ENCODE measurements at places on chromosomes 1 and 21.

DNA sequence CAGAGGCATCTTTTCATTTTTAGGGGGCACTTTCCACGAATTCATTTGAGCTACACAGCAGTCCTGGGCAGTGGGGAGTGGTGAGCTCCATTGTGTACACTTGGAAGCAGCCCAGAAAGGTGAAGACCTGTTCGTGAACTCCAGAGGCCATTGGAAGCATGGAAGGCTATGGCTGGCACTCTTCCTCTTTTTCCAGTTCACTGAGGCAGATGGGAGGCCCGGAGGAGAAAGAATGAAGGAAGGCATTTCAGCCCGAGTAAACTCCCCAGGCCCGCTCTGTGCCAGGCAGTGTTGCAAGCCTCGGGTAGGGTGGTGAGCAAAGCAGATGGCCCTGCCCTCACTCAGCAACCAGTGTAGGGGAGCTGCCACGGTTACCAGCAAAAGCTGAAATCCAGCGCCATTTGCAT, 673 bp upstream of the DHCR24 start:
- no peak for DNase-seq

GRCh38 chr1:46714976-46715375, 3.9 kb downstream of the EFCAB14 start:
- no peak for DNase-seq

- DNase-seq, result peak; percentile 18
Measured at GRCh38 chr1:204623365-204623893, 62.1 kb downstream of the LRRN2 start.

GRCh38 chr1:221459558-221459957, 282.3 kb downstream of the DUSP10 start:
- DNase-seq, result no peak

GRCh38 chr1:66304128-66304527, 229.8 kb upstream of the SGIP1 start:
- no peak for DNase-seq

- no peak for DNase-seq
Measured at GRCh38 chr1:30472526-30472925, 250.9 kb downstream of the MATN1 start.

DNA sequence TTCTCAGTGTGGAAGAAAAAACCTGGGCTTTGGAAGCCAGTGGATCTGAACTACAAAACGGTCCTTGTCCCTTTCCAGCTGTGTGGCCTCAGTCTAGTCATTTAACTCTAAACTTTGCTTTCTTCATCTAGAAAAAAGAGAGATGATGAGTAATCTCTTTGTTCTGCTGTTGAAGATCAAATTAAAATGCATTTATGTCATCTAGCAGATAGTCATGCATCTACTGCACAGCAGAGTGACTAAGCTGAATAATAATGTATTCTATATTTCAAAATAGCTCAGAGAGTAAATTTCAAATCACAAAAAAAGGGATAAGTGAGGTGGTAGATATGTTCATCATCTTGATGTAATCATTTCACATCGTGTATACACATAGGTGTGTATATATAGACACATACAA, 473.2 kb downstream of the DSCAM start:
- no peak for DNase-seq

- no peak for DNase-seq
Measured at GRCh38 chr1:181126871-181127587, 38.5 kb downstream of the IER5 start.

DNA sequence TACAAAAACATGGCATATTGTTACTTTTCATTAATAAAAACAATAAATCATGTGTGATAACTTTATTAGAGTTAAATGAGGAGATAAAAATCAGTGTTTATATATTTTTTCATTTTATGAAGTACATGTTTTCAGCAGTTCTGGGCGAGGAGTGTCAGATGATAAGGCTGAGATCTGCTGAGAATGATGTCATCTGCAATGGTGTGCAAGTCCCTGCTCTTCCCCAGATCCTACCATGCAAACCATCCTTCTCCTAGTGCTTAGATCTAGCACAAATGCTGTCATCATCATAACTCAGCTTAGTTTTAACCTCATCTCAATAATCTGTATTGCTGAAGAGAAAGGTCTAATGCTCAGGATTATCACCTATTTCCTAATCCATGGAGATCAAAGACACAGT, 214.4 kb upstream of the DAB1 start:
- no peak for DNase-seq

- DNase-seq, result no peak
Measured at GRCh38 chr1:159884296-159884695, 15.7 kb downstream of the CFAP45 start.

DNA sequence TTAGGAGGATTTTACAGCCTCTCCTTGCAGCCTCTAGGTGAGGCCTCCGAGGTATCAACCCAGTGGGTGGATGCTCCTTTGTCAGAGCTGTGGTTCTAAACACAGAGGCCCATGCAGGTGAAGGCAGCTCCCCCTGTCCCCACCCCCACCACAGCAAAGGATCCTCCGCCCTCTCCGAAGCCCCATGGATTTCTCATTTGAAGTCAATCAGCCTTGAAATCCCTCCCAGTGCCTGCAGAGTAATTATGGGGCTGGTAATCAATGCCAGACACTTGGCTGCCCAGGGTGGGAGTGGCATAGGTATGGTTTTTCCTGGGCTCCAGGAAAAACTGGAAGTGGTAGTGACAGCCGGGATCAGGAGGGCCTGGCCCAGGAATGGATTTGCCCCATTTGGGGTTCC, 119.5 kb upstream of the CSF3R start:
- no peak for DNase-seq

DNA sequence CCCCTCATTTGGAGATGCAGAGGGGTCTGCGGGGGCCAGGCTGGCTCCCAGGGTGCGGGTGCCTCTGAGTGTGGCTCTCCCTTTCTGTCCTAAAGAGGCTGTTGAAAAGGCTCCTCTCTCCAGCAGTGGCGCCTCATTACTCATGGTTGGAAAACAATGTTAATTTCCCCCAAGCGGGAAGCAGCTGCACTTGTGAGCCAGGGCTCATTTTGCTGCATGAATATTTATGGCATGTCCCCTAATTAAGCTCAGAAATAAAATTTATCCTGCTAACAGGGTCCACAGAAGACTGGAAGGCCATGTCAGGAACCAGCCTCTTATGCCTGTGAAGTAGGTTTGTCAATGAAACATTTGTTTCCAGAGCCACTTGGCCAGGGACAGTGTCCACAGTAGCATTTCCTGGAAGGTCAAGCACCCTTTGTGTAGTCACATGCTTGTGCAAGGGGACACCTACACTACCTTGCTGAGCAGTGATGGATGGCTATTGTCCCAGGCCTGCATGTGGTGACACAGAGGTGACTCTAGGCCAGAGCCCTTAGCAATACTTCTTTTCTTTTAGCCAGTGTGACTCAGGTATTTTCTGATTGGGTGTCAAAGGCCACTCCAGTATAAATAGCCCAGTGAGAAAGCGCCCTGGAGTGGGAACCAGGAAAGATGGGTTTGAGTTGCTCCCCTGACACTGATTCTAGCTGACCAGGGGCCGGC, 259.0 kb downstream of the FOXD2 start:
- no peak for DNase-seq

DNA sequence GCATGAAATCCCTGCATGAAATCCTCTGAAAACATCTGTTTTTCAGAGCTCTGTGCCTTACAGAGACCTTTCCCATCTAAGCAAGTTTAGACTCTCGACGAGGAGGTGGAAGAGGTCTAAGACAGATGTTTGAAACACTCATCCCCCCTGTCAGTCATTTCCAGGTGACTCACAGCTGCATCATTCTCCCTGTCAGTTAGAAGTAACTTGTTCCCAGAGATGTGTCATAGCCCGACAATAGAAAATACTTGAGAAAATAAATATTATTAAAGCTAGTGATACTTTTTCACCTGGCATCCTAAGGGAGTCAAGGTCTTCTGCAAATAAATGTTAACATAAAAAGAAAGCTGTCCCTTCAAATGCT, 41.6 kb upstream of the SEC16B start:
- no peak for DNase-seq

- no peak for DNase-seq
Measured at GRCh38 chr1:82927753-82928152, 1071.2 kb downstream of the TTLL7 start.

DNA sequence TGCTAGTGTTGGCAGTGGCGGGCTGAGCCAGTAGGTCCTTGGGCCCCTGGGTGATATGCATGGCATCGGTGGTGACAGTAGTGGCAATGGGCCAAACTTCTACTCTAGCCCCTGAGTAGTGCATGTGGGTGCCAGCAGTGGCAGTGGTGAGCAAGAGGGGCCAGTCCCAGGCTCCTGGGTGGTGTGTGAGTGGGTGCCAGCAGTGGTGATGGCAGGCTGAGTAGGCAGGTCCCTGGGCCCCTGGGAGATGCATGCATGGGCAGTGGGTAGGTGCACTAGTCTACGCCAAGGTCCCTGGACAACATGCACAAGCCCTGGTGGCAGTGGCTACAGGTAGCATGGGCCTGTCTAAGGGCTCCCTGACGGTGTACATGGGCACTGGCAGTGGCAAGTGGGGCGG, 24.6 kb upstream of the TTC22 start:
- DNase-seq, result no peak

DNA sequence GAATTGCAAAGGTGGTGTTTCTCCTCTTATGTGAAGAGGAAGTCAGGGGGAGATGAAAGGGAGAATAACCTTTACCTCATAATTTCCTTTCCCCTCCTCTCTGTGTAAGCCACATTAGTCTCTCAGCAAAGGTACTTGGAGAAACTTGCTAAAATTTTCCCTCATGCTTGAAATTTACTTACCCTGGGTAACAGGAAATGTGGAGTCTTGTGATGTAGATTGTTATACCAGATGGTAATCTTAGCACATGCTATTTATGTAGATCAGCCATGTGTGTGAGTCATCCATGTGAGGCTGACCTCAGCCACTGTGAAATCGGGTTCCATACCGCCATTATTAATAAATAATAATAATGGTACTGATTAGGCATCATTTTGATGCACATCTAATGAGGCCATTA, 128.4 kb downstream of the TGFB2 start:
- DNase-seq, result no peak

DNA sequence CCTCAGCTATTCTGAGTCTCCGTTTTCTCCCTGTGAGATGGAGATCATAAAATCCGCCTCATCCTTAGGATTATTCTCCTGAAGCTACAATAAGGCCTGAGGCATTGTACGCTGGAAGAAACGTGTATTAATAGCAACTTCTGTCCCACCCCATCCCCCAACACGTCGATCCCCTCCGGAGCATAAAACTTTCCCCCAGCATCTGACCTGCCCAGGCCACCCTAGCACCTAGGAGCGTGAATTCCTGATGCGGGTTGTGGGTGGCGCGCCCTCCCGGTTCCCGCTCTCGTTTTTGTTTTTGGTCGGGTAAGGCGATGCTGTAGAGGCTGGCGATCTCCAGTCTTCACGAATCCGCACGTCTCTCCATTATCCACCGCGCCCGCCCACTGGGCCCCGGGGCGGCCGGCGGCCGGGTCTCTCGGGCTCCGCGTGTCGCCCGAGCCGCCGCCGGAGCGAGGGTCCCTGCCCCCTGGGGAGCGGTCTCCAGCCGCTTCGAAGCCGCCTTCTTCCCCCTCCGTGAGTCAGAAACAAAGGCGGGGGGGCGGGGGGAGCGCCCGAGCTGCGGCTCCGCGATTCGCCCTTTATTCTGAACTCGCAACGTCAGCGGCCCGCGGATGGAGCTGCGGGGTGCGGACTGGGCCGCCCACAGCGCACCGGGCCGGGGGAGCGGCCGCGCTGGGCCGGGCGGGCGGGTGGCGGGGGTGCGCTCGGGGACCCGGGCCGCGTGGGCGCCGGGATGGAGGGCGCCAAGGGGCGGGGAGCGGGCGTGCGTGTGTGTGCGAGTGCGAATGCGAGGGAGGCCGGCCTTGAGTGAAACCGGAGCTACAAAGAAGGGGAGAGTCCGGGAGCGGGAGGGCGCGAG, at the start of gene PLEKHO1:
Gene PLEKHO1 (plus strand): TSS at position 646 of the 862 bp plus-strand sequence. CDS start 342 bp downstream, outside the sequence.
- peak; percentile 86 for DNase-seq

DNA sequence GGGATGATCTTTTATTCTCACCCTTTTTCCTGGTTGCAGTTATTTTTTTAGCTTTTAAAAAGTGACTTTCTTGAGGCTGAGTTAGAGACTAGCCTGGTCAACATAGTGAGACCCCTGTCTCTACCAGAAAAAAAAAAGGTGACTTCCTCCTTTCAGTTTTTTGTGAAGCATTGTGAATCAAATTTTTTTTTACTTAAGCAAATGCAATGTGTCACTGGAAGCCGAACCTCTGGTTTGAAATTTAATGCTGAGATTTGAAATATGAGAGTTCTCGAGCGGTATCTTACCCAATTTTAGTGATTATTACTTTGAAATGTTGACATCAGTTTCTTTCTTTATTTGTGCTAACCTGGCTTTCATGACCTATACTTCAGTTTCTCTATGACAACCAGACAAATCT, 3.6 kb downstream of the CAP1 start:
- no peak for DNase-seq

- no peak for DNase-seq
Measured at GRCh38 chr1:203764105-203765028, 616 bp upstream of the LAX1 start.

DNA sequence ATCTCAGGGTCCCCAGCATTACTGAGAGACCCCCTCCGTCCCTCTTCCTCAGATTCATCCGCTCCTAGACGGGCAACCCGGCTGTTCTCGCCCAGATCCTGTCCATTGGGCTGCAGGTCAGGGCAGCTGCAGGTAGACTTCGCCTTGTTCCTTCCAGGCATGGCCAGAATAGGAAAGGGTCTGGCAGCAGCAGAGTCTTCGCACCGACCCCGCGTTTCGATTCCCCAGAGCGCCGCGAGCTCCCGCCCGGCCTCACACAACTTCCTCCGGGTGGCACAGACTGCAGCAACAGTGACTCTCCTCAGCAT, 265 bp downstream of the NRDC start:
- DNase-seq, result no peak

DNA sequence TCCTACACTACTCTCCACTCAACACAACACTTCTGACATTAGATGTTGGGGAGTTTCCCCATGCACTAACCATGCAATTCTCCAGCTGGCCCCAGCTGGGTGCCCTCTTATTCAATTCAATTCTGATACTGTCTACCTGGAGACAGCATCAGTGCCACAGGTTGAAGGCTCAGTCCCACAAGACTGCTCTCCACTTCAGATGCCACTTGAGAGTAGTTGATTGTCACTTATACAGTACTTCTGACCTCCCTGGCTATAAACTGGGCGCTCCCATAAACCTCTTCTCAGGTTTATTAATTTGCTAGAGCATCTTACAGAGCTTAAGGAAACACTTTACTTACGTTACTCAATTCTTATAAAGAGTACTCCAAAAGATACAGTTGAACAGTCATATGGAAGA, 442.3 kb downstream of the LRRIQ3 start:
- DNase-seq, result no peak

- no peak for DNase-seq
Measured at GRCh38 chr1:226691247-226691646, 47.8 kb downstream of the ITPKB start.

- DNase-seq, result no peak
Measured at GRCh38 chr1:110212169-110213142, 2.3 kb downstream of the KCNC4 start.

Data from T47D (cell line).